ENCODE measurements at places on chromosomes 3 and 15. TPM values are rescaled to one million over a fixed set of nuclear protein-coding genes. Genes with fewer than 3 reads are reported as not detected.

Gene CLDN16
- 0.08 TPM for total RNA-seq

Gene LSM3
- 15.8 TPM for total RNA-seq

Gene CCR9
- total RNA-seq = not detected

Gene TRH
- total RNA-seq = not detected

Gene C2CD4A
- total RNA-seq = not detected

Gene CTDSPL
- 46.4 TPM for total RNA-seq

Gene INSYN1
- 79.3 TPM for total RNA-seq

Gene SLC28A1
- 0.13 TPM for total RNA-seq

Gene ANKRD63
- 0.65 TPM for total RNA-seq

Gene EOMES
- 0.39 TPM for total RNA-seq

Gene FSD2
- total RNA-seq = 47.7 TPM

Gene ZNF197
- 13.1 TPM for total RNA-seq

Gene CCDC54
- total RNA-seq = not detected

Gene ERICH6
- total RNA-seq = 0.39 TPM

Gene WDR93
- not detected for total RNA-seq

Gene CTXN2
- not detected for total RNA-seq

Gene SPSB4
- 3.0 TPM for total RNA-seq

Gene DUOXA2
- total RNA-seq = not detected

Gene GOLGA6B
- not detected for total RNA-seq

Gene ZNF501
- total RNA-seq = 4.0 TPM

Gene GOLGA6L9
- 0.92 TPM for total RNA-seq

Gene ANKUB1
- not detected for total RNA-seq

Gene GOLGA8T
- 1.1 TPM for total RNA-seq

Gene MYL3
- total RNA-seq = 157 TPM

Gene SECISBP2L
- 30.5 TPM for total RNA-seq

Gene LARP6
- 47.2 TPM for total RNA-seq

Gene SERINC4
- 0.24 TPM for total RNA-seq

Gene LTK
- 0.68 TPM for total RNA-seq

Gene TMEM212
- not detected for total RNA-seq

Gene LZTFL1
- 9.1 TPM for total RNA-seq

Gene IL5RA
- total RNA-seq = 2.3 TPM

Gene HRH1
- total RNA-seq = 3.5 TPM

Gene ADAMTS17
- total RNA-seq = 6.3 TPM

Gene KLHL40
- total RNA-seq = not detected

Gene SCN11A
- not detected for total RNA-seq

Gene ELL3
- total RNA-seq = 0.47 TPM

Gene CPLX3
- total RNA-seq = 11.0 TPM

Gene TRANK1
- total RNA-seq = 12.1 TPM

Gene IMPG2
- total RNA-seq = 0.31 TPM

Gene CYP8B1
- not detected for total RNA-seq

Gene RAMAC
- total RNA-seq = 13.6 TPM

Gene CCDC51
- 7.0 TPM for total RNA-seq

Gene CCDC14
- total RNA-seq = 11.4 TPM

Gene ASB7
- 8.3 TPM for total RNA-seq

Gene TFG
- 93.9 TPM for total RNA-seq

Gene SMCO1
- 10.7 TPM for total RNA-seq

Gene DNAH1
- 3.3 TPM for total RNA-seq

Gene SHC4
- 1.8 TPM for total RNA-seq

Gene FGD5
- total RNA-seq = 28.7 TPM

Gene KY
- 0.21 TPM for total RNA-seq

Gene RCCD1
- 10.6 TPM for total RNA-seq

Gene PLSCR2
- not detected for total RNA-seq

Gene EAF2
- total RNA-seq = 3.8 TPM
